ENCODE measurements at places on chromosomes 11 and 22.
A peak's percentile ranks its signal among the peaks of the same experiment; 100 is the strongest.

DNA sequence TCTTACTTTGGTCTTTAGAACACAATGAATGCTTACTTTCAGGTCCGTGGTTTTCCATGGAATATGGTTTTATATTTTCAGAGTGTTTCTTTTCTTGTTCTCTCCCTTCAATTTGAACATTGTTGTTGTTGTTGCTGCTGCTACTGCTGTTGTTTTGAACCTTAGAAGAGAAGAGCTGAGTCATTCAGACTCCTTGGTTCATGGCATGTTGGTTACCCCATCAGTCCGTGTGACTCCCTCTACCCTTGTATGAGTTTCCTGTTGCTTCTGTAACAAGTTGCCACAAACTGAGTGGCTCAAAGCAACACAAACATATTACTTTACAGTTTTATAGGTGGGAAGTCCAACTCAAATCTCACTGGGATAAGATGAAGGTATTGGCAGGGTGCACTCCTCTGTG, 511.0 kb downstream of the INSC start:
- DNase-seq: no peak

GRCh38 chr11:441418-442274, at the start of gene ANO9:
Gene ANO9, minus strand, starts transcription at chr11:442011. Its CDS starts 85 bp downstream, at chr11:441926.
- no peak for DNase-seq

DNA sequence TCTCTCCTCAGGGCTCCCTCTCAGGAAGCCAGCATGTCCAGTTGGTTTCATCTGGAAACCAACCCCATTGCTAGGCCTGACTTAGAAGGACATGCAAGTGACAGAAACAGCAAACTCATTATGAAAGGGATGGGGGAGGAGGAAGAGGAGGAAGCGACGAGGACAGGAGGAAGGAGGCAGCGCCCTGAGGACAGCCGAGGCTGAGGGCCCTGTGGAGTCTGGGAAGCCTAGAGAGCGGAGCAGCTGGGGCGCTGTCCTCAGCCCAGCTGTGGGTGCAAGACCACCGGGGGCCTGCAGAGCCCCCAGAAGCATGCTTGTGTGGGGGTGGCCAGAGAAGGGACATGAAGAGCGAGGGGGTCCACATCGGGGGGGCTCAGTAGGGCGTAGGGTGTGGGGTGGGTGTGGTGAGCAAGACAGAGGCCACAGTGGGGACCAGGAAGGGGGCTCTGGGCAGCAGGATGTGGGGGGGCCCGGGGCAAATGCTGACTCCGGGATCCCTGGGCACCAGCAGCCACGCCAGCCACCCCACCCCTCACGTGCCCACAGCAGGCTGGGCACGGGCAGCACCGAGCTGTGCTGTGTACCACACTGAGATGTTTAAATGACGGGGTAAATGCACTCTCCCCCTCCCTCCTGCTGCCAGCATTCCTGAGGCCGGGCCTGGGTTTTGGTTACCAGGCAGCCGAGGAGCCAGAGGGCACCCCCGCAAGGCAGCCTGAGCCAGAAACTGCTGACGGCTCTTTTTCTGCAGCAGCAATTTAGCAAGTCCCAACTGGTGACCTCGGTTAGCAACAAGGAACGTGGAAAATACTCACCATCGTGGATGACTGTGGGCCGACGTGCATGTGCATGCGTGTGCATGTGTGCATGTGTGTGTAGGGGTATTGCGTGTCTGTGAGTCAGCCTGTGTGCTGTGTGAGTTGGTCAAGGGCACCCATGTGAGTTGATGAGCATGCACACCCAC, 82.7 kb upstream of the LINC01488 start:
- DNase-seq: no peak

GRCh38 chr11:76781807-76782530, 1.2 kb upstream of the TSKU start:
- DNase-seq: no peak

DNA sequence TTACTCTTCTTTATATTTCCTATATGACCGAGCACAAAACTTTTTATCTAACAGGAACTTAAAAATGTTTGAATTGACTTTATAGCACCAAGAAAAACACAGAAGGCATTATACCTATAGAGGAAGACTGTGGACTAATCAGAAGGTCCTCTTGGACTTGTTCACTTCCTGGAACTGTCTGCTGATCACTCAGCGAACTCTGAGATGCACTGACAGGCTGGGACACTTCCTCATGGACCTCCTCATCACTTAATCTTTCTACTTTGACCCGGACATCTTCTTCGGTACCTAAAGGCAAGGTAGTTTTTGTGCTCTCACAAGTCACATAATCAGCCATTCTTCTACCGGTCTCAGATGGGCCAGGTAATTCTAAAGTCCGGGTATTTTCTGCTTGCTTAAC, 54.0 kb downstream of the ZBTB44 start:
- no peak for DNase-seq

GRCh38 chr11:114738954-114739353, 60.6 kb downstream of the NXPE2 start:
- no peak for DNase-seq

DNA sequence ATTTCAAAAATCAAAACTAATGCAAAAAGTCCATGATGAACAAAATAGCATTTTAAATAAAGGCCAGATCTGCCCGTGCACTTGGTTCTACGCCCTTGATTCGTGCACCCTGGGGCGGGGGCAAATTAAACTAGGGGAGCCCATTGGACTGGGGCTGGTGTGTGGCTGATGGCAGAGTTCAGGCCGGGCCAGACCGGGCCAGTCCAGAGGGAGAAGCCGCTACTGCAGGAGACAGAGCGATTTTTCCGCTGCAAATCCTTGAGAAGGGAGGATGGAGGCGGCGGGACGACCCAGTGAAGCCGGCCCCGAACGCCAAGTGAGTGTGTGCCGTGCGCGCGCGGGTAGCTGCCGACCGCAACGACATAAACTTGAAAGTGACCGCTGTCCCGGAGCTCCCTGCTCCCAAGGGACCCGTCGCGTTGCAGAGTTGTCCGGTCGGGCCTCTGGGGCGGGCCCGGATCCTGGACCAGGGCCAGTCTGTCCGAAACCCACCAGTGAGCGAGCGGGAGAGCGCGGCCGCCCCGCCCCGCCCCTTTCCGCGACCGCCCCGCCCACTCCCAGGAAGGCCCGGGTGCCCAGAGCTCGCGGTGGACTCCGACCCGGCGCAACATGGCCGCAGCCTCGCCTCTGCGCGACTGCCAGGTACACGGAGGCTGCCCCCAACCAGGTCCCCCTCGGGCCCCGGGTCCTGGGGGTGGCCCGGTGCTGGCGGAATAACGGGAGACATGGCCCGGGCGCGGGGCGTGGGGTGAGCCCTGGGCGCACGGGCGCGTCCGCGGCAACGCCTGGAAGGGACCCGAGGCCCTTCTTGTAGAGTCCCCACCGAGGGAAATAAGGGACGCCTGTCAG, at the start of gene TTC38:
Gene TTC38, plus strand, starts transcription at position 578 of the 849 bp plus-strand sequence. Its CDS starts 32 bp downstream, at position 610.
- DNase-seq: peak; percentile 16

GRCh38 chr22:49063545-49063890, 764.2 kb downstream of the BRD1 start:
- DNase-seq: no peak

DNA sequence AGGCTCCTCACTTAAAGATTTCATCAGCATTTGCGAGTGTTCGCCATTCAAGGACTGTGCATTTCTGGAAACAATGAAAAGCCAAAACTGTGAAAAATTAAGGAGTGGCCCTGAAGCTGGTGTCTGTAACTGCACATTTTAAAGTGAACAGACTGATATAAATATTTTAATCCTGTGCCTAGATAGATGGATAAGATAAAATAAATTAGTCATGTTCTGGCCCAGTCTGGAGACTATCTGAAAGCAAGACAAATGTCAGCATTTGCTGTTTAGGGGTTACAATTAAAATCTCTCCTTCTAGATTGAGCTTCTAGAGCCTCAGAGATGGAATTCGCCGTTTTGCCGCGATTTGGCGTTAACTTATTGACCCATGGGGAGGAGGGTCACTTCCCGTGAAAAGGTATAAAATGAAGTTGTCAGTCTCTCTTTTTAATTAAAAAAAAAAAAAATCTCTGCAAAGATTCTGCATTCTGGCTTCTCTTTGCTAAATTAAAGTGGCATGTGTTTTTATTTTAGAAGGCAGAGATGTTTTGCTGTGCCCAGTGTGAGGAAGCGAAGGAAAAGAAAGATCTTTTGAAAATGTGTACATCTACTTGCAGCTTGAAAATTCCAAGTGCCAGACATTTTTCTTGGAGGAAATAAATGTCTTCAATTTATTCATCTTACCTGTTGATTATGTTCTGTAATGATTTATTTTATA, 79.7 kb upstream of the WNT7B start:
- no peak for DNase-seq

DNA sequence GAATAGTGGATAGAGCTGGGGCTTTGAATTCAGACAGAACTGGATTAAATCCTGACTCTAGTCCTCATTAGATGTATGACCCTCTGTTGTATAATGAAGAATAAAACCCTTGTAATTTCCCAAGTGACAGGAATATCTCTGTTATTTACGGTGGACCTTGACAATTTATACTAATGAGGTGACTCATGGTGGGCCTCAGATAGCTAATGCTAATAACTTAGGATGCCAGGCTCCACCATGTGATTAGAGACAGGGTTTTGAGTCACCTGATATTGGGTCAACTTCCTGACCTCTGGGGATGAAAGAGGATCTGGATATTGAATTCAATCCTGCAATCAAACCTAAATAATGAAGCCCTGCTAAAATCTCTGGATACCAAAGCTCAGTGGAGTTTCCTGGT, 33.6 kb downstream of the OSBP start:
- no peak for DNase-seq

GRCh38 chr11:131404010-131404409, 33.6 kb downstream of the NTM start:
- no peak for DNase-seq

- no peak for DNase-seq
Observed at GRCh38 chr11:119578521-119579191, 150.3 kb downstream of the NECTIN1 start.

GRCh38 chr11:6319001-6319703, 1.1 kb downstream of the CAVIN3 start:
- no peak for DNase-seq

- DNase-seq: no peak
Observed at GRCh38 chr22:46147061-46147460, 3.3 kb upstream of the PPARA start.

- no peak for DNase-seq
Observed at GRCh38 chr22:39748877-39749276, 144.7 kb downstream of the ENTHD1 start.

DNA sequence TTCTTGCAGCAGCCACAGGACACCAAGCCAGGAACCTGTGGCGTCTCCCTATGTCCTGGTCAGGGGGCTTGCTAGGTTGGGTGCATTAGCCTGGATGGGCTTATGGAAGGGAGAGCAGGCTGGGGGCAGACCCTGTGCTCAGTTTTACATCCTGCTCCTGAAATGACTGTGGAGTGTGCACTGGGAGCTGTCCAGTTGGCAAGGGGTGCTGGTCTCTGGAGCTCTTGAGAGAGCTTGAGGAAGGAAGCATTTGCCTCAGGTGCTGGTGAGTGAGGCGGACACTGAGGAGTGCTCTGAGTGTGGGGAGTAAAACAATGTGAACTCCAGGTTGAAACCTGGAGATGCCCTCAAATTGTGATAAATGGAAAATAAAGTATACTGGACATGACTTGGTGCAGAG, 3.4 kb downstream of the SCGB1D4 start:
- no peak for DNase-seq

All from stimulated activated CD4-positive, alpha-beta T cell treated with anti-CD3 and anti-CD28 coated beads, TNF-alpha, amount 100 ng/mL, for 4 hours (primary cell).